ENCODE measurements at places on chromosomes 6 and 20.

GRCh38 chr6:10221178-10221577 is 193.7 kb downstream of the TFAP2A start:
- DNase-seq, result no peak

- no peak for DNase-seq
Measured at GRCh38 chr6:82909551-82909950, 156.1 kb downstream of the UBE3D start.

DNA sequence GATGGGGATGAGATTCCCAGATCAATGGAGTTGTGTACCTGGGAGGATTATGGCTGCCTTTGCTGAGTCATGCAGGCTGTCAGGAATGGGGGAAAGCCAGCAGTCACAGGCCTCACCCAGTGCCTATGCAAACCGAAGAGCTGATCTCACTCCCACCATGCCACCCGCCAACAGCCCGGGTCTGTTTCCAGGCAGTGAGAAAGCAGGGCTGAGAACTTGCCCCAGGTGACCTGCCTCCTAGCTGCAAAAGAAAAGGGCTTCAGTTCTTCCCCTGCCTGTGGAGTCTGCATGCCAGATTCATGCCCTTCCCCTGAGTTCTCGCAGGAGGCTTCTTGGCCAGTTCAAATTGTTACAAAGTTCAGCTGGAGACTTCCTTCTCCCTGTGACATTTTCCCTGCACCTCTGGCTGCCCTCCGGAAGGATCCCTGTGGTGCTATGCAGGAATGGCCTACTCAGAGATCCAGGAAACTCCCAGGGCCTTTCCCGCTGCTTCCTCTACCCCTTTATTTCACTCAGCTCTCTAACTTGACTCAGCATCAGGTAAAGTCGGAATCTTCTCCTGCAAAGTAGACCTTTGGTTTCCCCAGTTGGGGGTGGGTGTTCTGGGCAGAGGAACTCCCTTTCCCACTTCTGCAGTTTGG is 71.5 kb upstream of the B3GAT2 start:
- no peak for DNase-seq

DNA sequence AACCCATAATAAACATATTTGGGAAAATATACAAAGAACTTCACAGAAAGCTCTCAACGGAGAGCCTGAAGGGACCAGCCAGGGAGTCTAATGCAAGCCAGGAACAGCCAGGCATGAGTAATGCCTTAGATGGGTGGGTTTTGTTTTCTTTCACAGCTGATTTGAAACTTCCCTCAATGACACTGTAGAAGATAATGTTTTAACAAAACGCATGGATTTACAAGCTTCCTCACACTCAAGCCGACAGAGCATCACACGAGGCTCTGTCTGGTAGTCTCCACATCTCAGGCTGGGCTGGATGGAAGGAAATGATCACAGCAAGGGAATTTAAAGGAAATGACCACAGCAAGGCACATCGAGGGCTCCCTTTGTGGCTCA is 113.9 kb downstream of the GMPR start:
- DNase-seq, result no peak

- DNase-seq, result no peak
Measured at GRCh38 chr6:167572106-167572505, 247.2 kb downstream of the TTLL2 start.

DNA sequence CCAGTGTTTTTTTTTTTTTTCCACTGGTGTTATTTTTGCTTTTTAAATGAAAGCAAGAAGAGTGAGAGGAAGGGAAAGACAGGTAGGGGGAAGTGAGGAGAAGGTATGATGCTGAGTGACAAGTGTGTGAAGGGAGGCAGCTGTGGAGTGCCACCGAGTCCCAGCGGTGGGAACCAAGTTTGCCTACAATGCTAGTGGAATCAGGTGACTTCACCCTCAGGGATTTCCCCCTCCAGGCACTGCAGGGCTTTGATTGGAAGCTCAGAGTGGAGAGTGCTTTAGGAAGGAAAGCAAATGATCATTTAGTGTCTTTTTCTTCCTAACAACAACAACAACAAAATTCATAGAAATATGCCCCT is 120.5 kb upstream of the ENPP5 start:
- DNase-seq, result no peak

DNA sequence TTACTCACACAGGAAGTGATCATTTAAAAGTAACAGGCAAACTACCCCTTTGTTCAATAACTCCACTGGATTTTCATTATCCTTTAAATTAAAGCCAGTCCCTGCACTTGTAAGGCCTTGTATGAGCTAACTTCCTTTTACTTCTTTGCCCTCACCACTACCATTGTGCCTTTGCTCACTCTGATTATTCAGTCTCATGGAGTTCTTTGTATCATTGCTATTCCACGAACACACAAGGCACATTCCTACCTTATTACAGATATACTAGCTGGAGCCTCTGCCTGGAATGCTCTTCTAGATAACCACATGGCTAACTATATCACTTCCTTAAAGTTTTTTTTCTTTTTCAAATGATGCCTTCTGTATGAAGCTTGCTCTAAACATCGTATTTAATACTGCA is 748.6 kb upstream of the HS3ST5 start:
- no peak for DNase-seq

DNA sequence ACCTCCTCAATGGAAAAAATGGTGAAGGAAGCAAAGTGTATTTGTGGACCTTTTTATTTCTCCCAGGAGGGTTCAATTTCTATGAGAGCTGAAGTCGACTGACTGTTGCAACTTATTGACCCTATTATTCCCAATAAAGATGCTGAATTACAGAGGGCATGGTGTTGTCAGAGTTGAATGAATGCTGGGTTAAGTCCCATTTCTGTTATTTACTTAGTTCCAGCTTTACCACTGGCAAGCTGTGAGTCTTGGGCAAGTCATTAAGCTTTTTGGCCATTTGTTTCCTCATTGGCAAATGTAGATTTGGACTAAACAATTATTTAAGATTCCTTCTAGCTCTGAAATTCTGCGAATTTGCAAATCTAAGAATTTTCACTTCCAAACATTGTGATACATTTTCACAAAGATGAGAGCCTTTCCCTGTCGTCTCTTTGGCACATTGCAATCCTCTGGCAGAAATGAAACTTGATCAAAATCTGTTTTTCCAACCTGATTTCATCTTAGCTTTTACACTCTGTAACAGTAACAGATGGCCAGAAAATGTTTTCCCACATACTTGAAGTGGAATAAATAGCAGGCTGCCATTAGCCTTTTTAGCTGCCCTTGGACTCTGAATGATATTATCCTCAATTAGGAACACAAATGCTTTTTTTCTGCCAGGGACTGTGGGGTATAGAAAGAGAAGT is 21.3 kb downstream of the BLTP3A start:
- no peak for DNase-seq

GRCh38 chr6:15978426-15978825 is 150.5 kb upstream of the MYLIP start:
- DNase-seq, result no peak

- DNase-seq, result no peak
Measured at GRCh38 chr6:63465750-63466149, 106.5 kb upstream of the LOC128125822 start.

DNA sequence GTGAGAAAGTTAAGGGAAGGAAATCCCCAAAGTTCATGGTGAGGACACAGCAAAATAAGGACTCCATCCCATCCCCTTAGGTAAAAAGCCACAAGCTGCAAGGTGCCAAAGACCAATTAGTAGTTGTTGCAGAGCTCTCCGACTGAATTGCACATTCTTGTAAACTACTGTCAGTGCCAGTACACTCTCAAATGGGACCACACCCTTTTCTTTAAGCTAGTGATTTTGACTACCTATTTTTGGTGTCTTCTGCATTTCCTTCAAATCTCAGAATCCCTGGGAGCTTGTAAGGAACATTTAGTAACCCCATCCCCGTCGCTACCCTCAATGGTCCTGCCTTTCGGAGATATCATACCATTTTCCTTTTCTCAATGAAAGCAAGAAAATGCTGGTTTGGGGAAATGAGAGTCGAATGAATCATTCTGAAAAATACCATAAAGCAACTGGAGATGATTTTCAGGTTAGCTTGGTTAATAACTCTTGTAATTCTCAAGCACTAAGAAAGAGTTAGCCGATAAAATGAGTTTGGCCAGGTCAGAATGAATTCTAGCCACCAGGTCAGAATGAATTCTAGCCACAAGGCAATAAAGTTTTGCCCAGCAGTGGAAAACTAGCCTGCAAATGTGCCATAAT is 5.2 kb upstream of the HMGN3 start:
- DNase-seq, result no peak

GRCh38 chr6:143000811-143001210 is 55.8 kb upstream of the HIVEP2 start:
- no peak for DNase-seq

DNA sequence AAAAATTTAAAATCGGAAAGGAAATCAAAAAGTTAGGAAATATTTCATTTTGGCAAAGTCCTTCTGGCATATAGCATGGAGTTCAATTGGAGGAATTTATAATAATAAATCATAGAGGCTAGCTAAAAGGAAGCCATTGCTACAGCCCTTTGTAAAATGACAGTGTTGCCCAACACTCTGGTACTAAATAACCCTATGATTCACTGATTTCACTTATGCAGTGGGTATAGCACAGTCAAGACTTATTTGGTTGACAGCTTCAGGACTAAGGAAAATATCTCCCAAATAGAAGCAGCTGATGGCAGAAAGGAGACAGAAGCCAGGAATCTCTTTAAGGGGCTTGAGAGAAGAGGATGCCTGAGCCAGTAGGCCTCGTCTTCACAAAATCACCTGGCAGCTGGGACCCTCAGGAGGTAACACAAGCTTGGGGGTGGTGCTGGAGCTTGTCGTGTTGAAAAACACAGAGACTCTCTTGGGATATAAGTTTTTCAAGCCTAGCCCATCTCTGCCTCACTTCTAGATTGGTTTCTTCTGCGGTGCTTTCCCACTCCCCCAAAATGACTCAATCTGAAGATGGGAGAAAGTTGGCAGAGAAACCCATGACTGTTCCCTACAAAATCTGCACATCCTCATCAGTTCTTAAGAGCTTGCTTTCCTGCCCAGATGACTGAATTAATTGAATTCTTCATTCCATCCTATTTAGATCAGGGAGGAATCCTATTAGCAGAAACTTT is 38.4 kb upstream of the EYA4 start:
- no peak for DNase-seq

- DNase-seq, result no peak
Measured at GRCh38 chr6:148629181-148629580, 117.6 kb upstream of the UST start.

GRCh38 chr6:69704916-69705315 is 91.9 kb downstream of the LMBRD1 start:
- no peak for DNase-seq

DNA sequence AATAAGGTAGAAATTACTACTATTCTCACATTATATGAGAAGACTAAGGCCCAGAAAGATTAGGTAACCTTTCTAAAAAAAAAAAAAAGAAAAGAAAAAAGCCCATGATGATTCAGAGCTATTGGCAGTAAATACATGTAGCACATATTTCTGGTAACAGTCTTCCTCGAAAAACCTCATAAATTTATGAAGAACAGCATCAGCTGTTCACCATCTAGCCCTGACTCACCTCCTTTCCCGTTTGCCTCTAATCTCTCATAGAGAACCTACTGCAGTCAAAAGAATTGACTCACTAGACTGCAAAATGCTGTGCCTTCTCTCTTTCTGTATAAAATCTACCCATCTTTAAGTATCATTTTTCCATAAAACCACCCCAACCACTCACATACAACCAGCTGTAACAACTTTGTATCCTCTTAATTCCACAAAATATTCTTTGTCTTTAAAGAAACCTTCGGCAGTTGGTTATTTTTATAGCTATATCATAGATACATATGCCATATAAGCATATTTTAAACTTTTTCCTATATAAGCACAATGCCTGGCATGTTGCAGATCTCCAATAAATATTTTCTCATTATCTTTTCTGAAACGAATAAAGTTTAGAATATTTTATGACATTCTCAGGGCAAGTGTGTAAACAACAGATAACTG is 152.7 kb upstream of the ENPP5 start:
- no peak for DNase-seq

DNA sequence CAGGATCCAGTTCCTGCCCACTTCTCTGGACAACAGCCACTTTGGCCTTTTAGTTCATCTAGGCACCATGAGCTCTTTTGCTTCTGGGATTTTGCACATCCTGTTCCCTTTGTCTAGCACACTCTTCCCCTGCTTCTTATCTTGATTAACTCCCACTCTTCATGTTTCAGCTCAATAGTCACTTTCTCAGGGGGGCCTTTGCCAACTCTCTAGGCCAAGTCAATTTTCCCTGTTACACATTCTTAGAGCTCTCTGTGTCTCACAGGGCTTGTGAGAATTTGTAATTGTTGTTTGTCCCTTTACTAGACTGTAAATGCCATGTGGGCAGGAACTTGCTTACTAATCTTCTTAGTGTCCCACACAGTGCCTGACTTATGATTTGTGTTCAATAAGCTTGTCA is 58.1 kb upstream of the EPB41L1 start:
- no peak for DNase-seq

DNA sequence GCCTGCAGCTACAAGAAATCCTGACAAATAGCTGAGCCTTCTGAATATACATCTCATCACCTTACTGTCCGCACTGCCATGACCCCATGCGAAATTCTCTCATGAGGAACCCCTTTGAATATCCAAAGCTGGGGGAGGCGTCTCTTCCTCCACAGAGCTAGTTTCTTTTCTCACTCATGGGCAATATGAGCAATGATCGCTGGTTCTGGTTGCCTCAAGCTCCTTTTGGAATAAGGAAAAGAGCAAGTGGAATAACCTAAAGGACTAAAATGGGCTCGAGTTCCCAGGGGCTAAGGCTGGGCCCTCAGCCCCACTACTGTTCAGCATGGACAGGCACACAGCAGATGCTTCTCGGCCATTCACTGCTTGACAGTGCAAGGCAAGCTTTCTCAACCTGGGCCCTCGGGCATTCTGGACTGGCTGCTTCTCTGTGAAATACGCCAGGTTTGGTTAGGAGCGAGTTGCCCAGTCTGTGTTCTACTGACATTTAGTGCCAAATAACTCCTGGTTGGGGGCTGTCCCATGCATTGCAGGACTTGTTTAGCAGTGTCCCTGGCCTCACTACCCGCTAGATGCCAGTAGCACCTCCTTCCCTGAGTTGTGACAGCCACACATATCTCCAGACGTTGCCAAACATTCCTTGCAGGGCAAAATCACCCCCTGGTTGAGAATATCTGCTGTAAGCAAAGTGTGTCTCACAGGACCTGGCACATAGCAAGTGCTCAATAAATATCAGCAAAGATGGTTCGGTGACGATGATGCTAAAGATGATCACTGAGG is 156.8 kb downstream of the CEBPB start:
- DNase-seq, result no peak

GRCh38 chr6:108588586-108588985 is 27.9 kb downstream of the FOXO3 start:
- DNase-seq, result no peak

Data from stimulated activated CD8-positive, alpha-beta memory T cell treated with anti-CD3 and anti-CD28 coated beads, Interleukin-15, amount 100 ng/mL, for 4 hours (primary cell).